Common myeloid progenitor, CD34-positive (primary cell): ENCODE measurements at places on chromosomes 4 and X.

GRCh38 chrX:68945081-68945602, 116.3 kb downstream of the EFNB1 start:
- DNase-seq, result no peak

DNA sequence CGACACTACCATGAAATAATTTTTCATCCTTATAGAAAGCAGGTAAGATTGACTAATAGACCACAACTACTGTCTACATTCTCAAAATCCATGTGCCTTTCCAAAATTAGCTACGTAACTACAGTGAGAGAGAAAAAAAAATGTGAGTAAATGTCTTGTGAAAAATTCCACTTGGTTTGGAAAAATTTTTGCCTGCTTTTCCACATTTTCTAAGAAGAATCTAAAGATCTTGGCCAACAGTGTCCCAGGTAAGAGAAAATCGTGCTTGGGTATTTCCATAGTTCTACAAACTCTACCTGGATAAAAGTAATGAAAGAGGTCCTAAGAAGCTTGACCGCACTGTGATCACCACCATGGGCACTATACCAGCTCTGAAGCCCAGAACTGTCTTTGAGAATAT, 1.4 kb upstream of the CLCN3 start:
- no peak for DNase-seq

GRCh38 chr4:173547889-173548288, 17.9 kb upstream of the HAND2 start:
- no peak for DNase-seq

DNA sequence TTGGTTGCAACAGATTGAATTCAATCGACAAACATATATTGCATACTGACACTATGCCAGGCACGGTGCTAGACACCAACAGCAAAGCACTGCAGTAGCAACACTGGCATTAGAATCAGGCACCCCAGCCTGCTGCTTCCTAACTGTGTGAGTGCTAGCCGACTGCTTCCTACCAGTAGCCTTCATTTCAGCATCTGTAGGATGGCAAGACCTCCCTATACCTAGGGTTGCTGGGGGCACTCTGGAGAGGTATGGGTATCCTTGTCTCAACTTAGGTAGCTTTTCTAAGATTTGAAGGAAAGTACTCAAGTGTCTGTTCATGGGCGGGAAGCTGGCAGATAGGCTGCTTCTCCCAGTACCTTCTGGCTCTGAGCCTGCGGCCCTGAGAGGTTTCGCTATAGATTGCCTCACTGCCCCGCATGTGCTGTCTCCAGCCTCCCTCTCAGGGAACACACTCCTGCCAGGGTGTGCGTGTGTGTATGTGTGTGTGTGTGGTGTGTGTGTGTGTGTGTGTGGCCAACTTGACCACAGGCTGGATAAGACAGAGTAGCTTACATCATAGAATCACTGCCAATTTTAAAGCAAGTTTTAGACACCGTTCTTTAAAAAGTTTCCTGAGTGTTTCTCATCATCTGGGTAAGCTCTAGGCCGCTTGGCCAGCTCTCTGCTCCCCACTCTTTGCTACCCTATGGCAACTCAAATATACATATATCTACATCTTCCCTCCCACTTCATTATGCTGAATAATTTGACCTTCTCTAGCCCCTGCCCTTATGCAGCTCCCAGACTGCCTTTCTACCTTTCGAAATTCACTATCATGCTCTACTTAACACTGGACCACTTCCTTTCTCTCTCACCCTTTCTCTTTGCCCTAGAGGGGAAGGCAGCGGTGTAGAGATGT, 97.0 kb upstream of the PJA1 start:
- DNase-seq, result no peak

DNA sequence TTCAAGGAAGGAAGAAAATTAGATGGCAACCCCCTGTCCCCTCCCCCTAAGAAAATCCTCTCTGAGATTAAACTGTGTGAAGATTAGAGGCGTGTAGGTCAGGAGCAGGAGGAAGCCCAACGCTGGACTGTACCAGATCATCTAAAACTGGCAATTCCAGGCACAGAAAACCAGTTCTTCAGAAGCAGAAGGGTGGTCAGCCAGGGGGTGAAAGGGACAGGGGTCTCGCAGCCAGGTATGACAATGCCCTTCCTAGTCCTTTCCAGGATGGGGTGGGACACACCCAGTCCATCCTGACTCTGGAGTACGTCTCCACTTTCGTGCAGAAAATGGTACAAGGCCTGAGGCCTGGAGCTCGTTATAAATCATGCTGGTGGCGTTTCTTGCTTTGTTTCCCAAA, 3.3 kb upstream of the RHOH start:
- no peak for DNase-seq

GRCh38 chr4:106738121-106738520, 298.0 kb downstream of the DKK2 start:
- no peak for DNase-seq

DNA sequence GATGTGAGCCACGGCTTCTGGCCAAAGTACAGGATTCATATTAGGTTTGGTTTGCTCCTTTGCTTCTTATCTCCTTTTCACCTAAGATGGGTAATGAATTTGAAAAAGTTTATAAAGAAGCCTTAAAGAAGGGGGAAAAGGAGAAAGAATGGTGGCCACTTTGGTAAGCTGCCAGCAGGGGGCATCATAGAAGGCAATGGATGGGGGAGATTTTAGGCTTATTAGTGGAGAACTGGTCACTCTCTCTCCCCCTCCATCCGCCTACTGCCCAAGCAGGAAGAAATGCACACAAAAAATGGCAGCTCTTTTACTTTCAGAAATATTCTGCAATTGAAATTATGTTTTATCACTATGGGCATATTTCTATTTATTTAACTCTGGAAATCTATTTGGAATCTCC, 32.0 kb downstream of the SPARCL1 start:
- no peak for DNase-seq

DNA sequence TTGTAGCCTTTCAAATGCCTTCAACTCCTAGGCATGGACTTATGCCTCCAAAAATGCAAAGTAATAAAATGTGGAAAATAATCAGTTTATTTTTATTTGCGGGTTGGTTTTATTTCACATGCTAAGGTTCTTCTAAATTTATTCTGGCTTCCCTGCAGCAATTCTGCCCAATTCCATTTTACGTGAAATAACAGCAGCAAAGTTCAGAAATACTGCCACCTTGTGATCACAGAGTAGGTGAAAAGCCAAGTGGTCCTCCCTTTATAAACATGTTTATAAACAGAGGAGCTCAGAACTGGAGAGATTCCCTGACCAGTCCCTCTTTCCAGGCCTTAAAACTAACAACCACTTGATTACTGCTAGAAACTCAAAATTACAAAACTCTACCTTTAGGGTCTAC, 14.7 kb upstream of the DCHS2 start:
- DNase-seq, result peak; percentile 24

DNA sequence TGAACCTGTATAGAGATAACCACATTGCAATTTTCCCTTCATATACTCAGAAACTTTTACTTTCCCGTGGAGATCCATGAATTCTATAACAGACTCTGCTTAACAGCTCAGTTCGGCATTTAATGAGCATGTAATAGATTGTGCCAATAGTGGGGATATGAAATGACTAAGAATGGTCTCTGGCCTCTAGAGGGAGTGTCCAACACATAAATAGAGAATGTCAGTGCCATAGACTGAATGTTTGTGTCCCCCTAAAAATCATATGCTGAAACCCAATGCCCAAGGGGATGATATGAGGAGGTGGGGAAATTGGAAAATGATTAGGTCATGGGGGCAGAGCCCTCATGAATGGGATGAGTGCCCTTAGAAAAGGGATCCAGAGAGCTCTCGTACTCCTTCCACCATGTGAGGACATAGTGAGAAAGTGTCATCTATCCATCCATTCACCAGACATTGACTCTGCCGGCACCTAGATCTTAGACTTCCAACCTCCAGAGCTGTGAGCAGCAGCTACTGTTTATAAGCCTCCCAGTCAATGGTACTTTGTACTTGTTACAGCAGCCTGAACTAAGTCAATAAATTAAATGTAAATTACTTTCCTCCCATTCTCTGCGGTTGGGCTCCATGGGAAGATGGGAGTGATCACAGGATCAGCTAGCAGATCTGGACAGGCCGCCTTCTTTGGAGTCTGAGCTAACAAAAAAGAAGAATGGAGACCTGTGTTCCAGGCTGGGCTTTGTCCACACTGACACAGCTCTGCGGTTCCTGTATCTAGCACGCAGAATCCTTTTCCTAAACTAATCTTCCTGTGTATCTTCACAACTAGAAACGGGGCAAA, 28.1 kb upstream of the HPSE start:
- DNase-seq, result peak; percentile 48

- DNase-seq, result no peak
Measured at GRCh38 chr4:148514581-148514980, 72.4 kb upstream of the NR3C2 start.

DNA sequence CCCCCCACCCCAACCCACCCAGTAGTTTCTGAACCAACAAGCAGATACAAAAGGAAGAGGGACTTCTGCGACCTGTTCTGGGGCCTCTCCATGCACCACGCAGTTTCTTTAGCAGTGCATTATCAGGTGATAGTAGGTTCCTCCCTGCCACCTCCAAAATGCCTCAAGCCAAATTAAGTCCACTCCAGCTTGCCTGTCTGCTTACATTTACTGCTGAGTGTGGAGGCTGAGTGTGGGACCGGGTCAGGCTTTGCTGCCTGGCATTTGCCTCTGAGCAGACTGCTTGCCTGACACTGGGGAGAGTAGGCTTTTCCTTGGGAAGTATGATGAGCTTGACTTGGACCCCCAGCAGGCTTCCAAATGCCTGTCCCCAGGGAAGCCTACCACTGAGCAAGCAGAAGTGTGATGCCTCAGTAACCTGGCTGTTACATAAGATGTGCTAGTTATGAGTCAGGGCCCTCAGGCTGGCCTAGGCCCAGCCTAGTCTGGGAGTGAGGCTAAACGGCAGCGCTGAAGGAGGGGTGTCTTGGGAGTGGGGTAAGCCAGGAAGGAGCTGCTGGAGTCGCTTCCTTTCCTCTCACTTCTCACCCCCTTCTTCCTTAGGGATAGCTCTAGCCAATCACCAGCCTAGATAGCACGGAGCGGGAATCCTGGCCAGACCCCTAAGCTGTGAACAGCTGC, 9.0 kb downstream of the TSC22D3 start:
- no peak for DNase-seq

GRCh38 chrX:96182366-96182765, 502.3 kb upstream of the DIAPH2 start:
- DNase-seq, result peak; percentile 1

DNA sequence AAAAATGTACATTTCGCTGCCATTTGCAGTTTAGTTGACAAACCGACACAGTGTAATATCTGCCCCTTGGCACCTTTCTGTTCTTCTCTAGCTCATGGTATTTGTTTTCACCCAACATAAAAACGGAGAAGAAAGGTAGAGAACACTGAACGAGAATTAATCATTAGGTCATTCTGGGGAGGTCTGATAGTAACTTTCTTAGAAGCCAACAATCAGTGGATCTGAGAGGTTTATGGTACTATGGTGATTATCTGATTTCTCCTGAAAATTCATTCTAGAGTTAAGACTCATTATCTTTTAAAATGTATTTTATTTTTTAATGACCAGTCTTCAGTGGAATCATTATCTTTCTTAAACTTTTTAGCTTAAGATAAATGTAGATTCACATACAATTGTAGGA, 8.5 kb downstream of the RAPGEF2 start:
- no peak for DNase-seq

- peak; percentile 15 for DNase-seq
Measured at GRCh38 chr4:108119199-108119800, 49.4 kb downstream of the LEF1 start.

DNA sequence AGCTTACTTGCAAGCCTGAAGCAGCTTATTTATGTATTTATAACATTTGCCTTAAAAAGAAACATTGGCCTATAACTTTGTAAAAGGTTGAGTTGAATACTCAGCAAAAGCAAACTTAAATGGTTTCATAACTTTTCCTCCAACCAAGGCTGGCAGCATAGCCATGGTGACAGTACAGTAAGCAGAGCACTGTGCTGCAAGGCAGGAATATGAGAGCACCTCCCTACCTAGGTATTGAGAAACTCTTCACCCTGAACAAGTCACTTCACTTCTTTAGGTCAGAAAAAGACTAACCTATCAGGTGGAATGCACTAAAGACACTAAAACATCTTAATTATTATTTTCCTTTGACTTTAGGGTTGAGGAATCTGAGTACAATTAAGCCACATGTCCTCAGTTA, 63.9 kb upstream of the GYPA start:
- no peak for DNase-seq

- peak; percentile 86 for DNase-seq
Measured at GRCh38 chrX:133792198-133792953, 193.0 kb downstream of the GPC3 start.

- no peak for DNase-seq
Measured at GRCh38 chr4:167150587-167150986, 83.7 kb downstream of the SPOCK3 start.

DNA sequence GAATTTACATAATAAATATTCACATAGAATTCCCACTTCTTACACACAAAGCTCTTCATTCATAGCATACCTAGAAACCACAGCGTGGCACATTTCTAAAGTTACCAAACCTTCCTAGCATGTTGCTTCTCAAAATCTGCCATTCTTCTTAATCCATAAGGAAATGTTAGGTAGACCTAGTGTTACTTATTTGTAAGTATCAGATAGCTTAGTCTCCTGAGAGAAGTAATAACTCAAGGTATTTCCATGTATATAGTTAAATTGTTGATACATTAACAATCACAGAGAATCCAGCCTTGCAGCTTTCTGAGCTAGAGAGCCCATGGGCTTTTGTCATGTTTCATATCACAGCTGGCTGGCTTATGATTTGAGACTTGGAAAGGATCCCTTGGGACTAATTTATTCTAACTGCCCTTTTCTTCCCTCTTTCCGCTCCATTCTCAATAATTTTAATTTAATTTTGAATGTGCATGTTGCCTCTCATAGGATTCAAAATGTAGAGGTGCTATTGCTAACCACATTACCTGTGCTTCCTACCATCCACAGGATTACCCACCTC, 17.6 kb downstream of the SH3RF1 start:
- DNase-seq, result no peak

GRCh38 chr4:137632842-137633241, 100.5 kb upstream of the PCDH18 start:
- DNase-seq, result no peak

DNA sequence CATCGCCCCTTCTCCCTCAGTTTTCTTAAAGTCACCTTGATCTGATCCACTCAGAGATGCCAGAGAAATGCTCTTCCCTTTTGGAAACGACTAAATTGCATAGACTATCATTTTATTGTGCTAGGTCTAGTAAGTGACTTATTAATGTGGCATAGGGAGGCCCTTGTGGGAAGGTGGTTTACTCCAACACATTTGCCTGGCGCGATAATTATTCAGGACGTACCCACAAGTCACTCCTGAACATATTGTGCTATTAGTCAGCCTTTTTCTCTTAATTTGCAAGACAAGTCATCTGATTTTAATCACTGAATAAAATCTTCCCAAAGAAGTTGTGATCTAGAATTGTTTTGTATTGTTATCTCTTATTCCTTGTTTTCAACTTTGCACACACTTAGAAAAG, 7.6 kb downstream of the ENPEP start:
- no peak for DNase-seq

- DNase-seq, result no peak
Measured at GRCh38 chr4:36823199-36823967, 421.2 kb upstream of the NWD2 start.

- no peak for DNase-seq
Measured at GRCh38 chrX:21657318-21658151, 595 bp downstream of the KLHL34 start.

GRCh38 chr4:128468123-128468989, 180.7 kb upstream of the PGRMC2 start:
- peak; percentile 80 for DNase-seq
